ENCODE measurements at places on chromosomes 1 and 21.

DNA sequence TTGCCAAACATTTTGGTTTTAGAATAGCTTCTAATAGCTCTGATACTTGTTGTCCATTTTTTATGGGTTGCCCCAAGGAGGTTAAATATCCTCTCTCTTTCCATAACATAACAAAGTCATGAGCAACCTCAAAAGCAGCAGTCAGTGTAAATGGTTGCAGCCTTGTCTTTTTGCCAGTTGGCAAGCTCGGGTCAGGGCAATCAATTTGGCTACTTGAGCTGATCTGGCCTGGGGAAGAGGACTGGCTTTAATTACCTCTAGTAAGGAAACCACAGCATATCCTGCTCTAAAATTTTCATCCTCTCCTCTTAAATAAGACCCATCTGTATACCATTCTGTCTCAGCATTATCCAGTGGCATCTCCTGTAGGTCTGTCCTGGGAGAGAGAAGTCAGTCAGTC is 21.2 kb upstream of the FMO4 start:
- no peak for DNase-seq

GRCh38 chr1:239253032-239253431 is 133.3 kb upstream of the CHRM3 start:
- no peak for DNase-seq

GRCh38 chr1:234589854-234590620 is 19.9 kb downstream of the IRF2BP2 start:
- peak; percentile 55 for DNase-seq

DNA sequence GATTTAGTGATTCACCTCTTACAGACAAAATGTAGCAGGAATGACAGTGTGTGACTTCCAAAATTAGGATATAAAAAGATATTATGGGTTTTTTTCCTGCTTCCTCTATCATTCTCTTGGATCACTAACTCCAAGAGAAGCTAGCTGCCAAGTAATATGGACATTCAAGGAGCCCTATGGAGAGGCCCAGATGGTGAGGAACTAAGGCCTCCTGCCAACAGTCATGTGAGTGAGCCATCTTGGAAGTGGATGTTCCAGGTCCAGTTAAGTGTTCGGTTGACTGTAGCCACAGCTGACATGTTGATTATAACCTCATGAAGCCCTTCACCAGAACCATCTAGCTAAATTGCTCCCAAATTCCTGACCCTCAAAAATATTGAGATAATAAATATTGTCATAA is 38.8 kb downstream of the CD160 start:
- no peak for DNase-seq

DNA sequence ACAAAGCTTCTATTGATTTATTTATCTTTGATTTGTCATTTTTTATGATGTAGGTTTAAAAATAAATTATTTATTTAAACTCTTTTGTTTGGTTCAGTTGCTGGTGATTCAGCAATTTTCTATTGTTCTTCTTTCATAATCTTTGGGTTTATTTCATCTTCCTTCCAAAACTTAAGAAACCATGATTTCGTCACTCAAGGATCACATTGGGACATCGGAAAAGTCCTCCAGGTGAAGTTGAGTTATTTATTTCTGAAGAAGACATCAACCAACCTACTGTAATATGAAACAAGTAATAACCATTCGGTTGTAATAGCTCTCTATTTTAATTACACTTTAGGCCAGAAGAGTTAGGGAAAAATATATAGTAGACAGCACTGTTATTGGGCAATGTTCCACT is 23.0 kb upstream of the WLS start:
- no peak for DNase-seq

DNA sequence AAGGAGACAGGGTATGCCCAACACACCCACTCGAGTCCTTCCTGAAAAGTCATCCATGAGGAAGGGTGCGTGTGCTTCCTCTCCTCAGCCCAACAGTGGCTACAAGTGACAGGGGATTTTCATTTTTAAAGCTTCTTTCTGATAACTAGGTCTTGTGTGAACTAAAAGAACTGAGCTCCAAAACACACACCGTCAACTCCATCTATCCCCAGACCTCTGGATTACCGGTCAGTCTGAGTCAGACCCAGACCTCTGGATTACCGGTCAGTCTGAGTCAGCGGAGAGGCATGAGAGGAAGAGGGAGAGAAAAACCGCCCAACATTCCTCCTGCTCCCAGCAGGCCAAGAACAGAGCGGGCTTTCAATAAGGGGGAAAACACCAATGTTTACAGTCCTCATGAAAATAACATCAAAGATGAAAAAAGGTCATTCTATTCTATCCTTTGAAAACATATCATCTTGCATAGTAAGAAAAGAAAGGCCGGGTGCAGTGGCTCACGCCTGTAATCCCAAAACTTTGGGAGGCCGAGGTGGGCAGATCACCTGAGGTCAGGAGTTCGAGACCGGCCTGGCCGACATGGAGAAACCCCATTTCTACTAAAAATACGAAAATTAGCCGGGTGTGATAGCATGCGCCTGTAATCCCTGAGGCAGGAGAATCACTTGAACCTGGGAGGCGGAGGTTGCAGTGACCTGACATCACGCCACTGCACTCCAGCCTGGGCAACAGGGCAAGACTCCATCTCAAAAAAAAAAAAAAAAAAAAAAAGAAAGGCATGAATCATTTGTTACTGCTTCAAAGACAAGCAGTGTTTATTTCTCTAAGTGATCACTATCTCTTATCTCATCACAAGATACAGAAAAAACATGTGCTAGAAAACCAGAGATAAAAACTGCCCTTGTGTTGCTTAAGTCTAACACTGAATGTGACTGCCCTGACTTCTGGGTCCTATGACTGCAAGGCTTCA is 3.4 kb downstream of the PTTG1IP start:
- no peak for DNase-seq

DNA sequence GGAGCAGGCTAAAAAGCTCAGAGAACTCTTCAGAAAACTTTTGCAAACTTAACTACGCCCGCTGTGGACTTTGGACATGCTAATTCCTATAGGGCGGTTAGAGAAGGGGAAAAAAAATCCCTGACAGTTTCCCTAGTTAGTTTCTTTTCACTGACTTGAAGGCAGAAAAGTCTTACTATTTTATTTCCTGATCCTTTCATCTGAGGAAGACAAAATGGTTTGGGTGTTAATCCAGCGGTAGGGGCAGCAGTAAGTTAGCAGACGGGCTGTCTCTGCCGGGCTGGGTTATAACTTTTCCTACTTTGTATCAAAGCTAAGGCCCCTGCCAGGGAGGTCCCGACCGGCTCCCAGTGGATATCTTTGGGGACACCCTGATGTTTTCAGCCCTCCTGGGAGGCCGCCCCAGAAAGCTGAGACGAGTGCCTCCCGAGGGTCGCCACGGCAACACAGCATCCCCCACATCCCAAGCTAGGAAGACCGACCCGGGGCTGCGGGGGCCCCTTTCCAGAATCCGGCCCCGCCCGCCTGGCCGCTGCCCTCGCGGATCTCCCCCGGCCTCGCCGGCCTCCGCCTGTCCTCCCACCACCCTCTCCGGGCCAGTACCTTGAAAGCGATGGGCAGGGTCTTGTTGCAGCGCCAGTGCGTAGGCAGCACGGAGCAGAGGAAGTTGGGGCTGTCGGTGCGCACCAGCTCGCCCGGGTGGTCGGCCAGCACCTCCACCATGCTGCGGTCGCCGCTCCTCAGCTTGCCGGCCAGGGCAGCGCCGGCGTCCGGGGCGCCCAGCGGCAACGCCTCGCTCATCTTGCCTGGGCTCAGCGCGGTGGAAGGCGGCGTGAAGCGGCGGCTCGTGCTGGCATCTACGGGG is 162.6 kb downstream of the RUNX1 start:
- peak; percentile 89 for DNase-seq

GRCh38 chr1:228983661-228984060 is 248.4 kb downstream of the RHOU start:
- peak; percentile 13 for DNase-seq

DNA sequence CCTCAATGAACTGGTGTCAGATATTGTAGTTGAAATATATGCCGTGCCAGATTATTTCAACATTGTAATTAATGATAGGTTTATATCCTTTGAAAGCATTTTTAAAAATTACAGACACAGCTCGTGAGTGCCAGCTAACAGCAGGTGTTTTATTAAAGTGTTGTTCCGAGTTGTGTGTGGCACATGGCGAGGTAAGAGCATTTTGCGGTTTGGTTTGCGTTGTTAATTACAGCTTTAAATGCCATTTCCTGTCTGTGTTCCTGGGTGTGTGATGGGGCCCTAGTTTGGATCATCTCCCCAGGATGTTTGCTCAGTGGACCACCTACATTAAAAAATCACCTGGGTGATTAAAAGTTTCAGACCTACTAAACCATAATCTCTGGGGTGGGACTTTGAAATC is 97.4 kb downstream of the PRDM2 start:
- DNase-seq: no peak

DNA sequence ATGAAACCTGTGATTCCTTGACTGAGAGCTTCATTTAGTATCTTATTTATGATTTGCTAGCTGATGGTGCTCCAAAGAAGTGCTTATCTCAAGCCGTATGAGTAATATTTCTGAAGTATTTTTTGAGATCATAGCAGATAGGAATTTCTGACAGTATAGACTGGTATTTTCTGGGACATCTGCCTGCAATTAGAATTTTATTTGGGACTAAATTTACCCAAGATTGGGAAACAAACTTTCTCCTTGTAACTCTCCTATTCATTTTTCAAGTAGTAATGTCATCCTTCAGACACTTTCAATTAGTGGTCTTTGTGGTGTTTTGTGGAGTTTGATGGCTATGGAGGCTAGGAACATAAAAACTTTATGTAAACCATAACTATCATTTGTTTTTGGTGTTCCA is 597.2 kb upstream of the ZP4 start:
- no peak for DNase-seq

GRCh38 chr1:1308756-1309250 is 406 bp downstream of the PUSL1 start:
- DNase-seq: no peak

GRCh38 chr1:145751491-145752037 is 32.3 kb downstream of the CD160 start:
- DNase-seq: no peak

All from vagina (tissue), 2 donors.